ENCODE measurements at places on chromosomes 4 and X. TPM values are rescaled to one million over a fixed set of nuclear protein-coding genes. Genes with fewer than 3 reads are reported as not detected.

- H3K4me1 ChIP-seq, result no peaks in the 10 kb centered on the region
- no peak overlapping the region for H3K27ac ChIP-seq
- H3K36me3 ChIP-seq, result no peaks in the 10 kb centered on the region
- no peak overlapping the region for H3K4me3 ChIP-seq
Observed at GRCh38 chrX:18075603-18076002, 145.1 kb downstream of the BEND2 start.

PAGE1 gene
- total RNA-seq, result not detected

GAGE1 gene
- not detected for total RNA-seq

CENPI gene
- 4.6 TPM for total RNA-seq

- H3K4me3 ChIP-seq, result no peak overlapping the region
- H3K36me3 ChIP-seq, result no peaks in the 10 kb centered on the region
- H3K4me1 ChIP-seq, result no peaks in the 10 kb centered on the region
- no peak for DNase-seq
- H3K27ac ChIP-seq, result no peak overlapping the region
- no peaks in the 10 kb centered on the region for H3K27me3 ChIP-seq
Observed at GRCh38 chr4:176309772-176310171, 10.0 kb upstream of the SPCS3 start.

BMP3 gene
- not detected for total RNA-seq
